ENCODE measurements at places on chromosomes 1 and 21.

- DNase-seq: no peak
Observed at GRCh38 chr1:240888039-240888786, 276.3 kb upstream of the GREM2 start.

DNA sequence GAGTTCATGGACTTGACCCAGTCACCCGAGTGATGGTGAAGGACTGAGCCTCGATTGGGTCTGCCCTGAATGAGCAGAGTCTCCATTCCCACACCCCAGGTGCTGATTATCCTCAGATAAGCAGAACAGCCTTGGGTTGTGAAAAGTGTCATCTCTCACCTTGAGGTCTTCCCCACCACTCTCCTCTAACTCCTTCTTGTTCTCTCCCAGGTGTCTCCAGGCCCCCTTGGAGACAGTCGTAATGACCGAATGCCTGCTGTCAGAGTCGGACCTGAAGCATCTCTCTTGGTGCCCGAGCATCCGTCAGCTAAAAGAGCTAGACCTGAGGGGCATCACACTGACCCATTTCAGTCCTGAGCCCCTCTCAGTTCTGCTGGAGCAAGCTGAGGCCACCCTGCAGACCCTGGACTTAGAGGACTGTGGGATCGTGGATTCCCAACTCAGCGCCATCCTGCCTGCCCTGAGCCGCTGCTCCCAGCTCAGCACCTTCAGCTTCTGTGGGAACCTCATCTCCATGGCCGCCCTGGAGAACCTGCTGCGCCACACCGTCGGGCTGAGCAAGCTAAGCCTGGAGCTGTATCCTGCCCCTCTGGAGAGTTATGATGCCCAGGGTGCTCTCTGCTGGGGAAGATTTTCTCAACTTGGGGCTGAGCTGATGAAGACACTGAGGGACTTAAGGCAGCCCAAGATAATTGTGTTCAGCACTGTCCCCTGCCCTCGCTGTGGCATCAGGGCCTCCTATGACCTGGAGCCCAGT, 3.4 kb downstream of the PRAMEF12 start:
- no peak for DNase-seq

DNA sequence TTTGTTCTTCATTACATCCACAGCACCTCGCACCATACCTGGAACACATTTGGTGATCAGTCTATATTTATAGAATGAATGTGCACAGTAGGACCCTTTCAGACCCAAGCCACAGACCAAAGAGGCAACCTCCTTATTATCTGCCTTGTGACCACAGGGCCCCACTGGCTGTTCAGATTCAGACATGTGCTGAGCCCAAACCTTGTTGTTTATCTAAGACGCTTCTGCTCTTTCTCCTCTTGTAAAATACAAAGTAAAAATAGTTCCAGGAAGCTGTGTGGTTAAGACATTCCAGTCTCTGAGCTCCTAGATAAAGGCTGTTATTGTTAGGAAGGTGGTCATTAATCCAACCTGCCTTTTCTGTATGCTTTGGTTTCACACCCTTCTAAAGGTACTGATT, 3.6 kb upstream of the SCMH1 start:
- DNase-seq: no peak

GRCh38 chr1:11531314-11531870, 52.4 kb downstream of the DISP3 start:
- DNase-seq: no peak

DNA sequence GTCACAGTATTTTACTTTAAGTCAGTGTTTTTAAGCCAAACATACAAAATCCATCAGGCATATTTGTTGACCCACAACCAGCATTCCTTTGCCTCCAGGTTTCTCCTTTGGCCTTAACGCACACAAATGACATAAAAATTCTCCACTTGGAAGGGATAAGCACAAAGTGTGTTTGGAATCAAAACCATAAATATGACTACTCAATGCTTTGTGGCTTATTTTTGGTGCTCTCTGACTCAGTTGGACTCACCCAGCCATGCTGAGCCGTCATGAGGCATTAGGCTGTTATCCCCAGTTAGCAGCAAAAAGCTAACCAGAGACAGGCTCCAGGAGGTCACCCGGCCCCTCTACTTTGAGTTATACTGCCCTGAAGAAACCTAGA, 948 bp downstream of the PRUNE1 start:
- DNase-seq: peak; percentile 39

- DNase-seq: no peak
Observed at GRCh38 chr1:147486876-147487656, 54.2 kb upstream of the BCL9 start.

DNA sequence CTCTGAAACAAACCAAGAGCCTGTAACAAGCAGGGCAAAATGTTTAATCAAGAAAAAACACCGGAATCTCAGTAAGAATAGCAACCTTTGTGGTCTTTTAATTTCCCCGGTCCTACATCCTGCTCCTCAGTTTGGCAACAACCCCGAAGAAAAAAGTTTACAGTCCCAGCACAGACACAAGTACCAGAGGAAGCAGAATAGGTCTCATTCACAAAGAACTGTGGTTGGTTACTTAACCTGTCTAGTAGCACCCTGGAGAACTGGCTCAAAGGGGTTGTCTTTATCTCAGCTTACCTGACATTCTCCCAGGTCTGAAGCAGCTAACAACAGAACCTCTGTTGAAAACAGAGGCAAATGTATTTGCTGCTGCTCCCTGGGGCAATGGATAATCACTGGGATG, 399.3 kb downstream of the AJAP1 start:
- DNase-seq: no peak

- no peak for DNase-seq
Observed at GRCh38 chr1:212916481-212917133, 33.7 kb upstream of the VASH2 start.

DNA sequence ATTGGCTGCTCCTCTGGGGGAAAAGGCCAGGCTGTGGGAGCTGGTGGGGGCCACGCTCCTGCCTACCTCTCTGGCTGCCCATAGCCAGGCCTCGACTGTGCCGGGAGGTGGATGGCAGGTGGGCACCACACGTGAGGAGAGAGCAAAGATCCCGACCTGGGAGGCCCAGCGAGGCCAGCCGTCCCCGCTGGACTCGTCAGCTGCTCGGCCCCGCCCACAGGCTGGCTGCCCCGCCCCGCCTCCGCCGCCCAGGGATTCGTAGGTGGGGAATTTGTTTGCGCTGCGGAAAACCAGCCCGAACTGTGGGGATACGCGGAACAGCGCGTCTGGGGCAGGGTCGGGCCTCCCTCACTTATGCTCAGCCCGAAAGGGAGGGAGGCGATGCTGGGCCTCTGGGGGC, 31.7 kb downstream of the TP73 start:
- DNase-seq: no peak
